ENCODE measurements at places on chromosomes 12 and 14.

GRCh38 chr14:105502446-105503295 lies 11.6 kb downstream of the TEDC1 start:
- no peak for DNase-seq

GRCh38 chr14:28652782-28653181 lies 113.8 kb upstream of the FOXG1 start:
- DNase-seq, result no peak

- DNase-seq, result no peak
These were observed 3.7 kb downstream of the ARHGDIB start for GRCh38 chr12:14957551-14958168.

- no peak for DNase-seq
These were observed 3.0 kb upstream of the LGALS3 start for GRCh38 chr14:55126034-55126433.

DNA sequence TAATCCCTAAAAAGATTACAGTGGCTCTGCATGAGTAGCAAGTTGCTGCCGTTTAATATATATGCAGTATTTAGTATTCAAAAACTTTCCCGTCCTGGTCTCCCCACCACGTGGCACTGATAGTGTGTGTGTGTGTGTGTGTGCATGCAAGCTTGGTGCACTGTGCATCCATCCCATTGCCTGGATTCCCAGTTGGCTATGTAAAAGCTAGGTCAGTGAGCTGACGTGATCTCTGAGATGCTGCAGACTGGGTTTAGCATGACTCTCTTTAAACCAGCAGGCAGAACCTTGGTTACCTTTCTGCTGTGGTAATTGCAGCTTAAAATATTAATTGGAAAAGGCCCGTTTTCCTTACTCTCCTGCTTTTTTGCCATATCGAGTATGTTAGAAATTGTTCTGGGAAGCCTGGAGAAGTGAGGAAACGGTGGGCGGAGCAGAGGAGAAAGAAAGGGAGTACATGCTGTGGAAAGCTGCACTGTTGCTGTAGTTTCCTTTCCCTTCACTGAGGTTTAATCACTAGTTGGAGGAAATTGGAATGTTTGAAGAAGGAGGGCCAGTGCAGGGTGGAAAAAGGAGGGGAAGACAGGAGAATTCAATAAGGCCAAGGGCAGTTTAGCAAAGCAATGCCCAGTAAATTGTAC lies 4.0 kb upstream of the CNTN1 start:
- no peak for DNase-seq

DNA sequence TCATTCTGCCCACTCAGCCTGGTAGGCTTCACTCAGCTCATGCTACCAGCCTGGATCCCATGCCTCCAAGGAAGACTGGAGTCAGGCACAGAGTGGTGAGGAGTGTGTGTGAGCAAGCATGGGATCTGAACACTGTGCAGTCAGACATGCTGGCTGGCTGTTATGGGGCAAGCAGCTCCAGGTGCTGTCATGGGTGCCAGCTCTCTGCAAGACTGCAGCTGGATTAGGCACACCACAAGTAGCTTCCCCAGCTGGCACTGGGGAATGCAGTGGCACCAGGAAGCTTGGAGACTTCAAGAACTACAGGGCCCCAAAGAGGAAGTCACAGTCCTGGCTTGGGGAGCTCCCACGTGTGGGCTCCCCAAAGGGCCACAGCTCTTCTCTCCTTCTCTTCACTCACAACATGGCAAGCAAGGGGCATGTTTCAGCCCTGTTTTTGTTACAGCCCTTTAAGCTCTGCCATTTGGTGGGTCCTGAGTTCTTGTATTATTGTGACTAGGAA lies 202.5 kb downstream of the VRK1 start:
- DNase-seq, result no peak

DNA sequence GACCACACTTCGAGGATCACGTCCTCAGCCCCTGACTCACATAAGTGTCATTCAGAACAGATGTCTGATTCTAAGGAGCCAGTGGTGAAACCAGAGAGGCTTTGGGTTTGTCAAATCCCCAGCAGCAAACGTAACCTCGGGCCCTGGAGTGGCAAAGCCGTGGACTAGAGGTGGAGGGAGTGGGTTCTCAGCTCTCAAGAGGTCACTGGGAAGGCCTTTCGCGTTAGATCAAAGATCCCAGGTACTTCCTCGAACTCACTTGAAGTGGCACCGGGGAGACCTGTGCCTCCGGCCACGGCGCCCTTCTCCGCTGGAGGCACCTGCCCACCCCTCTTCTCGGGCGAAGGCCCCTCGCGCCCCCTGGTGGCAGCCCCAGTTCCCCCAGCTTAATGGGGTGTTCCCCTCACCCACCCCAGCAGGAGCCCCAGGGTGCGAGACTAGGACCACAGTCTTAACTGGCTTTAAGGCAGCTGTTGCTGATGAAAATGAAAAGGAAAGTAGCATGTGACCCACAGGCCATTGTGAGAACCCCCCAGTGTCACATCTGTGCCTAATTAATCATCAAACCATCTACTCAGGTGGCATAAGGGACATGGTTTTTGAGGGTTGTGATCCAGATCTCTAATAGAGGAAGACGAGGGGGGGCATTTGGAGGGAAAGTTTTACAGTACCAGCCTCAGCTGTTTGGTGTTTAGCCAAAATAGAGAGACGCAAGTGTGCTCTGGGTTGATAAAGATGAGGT lies 672 bp upstream of the ESR2 start:
- peak; percentile 53 for DNase-seq

DNA sequence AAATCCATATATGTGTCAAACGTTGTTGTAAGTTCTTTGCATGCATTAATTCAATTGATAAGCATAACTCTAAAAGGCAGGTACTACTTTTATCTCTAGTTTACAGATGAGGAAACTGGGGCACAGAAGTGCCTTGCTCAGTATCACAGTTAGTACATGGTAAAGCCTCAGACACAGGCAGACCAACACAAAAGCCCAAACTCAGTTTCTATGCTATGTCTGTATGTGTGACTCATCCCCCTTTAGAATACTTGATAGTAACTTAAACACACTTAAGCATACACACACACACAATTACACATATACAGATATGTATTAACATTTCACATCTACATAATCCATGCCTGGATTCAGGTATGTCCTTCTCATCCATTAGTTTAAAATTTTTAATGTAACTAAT lies 88.0 kb downstream of the EPS8 start:
- DNase-seq, result no peak

- DNase-seq, result no peak
These were observed 209.5 kb upstream of the DIO3 start for GRCh38 chr14:101351769-101352168.

- no peak for DNase-seq
These were observed 60.6 kb downstream of the NINJ2 start for GRCh38 chr12:602700-603068.

- no peak for DNase-seq
These were observed 38.5 kb upstream of the SFSWAP start for GRCh38 chr12:131672311-131672940.

- peak; percentile 52 for DNase-seq
These were observed 45.3 kb upstream of the ANO6 start for GRCh38 chr12:45170456-45171042.

DNA sequence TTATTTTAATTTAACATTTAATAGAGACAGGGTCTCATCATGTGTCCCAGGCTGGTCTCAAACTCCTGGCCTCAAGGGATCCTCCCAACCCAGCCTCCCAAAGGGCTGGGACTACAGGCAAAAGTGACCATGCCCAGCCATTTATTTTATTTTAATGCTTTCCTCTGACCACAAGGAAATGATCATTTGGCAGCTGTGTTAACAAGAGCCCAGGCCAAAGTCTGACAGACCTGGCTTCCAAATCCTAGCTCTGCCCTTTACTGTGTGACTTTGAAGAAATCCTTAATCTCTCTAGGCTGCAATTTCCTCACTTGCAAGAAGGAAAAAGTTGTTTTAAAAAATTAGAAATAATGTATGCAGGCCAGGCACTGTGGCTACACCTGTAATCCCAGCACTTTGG lies 16.7 kb upstream of the GCH1 start:
- no peak for DNase-seq

- no peak for DNase-seq
These were observed 48.7 kb downstream of the MIPOL1 start for GRCh38 chr14:37246427-37246829.

- DNase-seq, result no peak
These were observed 48.7 kb downstream of the EID3 start for GRCh38 chr12:104352106-104352713.

GRCh38 chr14:34374998-34375740 lies 86.9 kb downstream of the SPTSSA start:
- DNase-seq, result no peak

GRCh38 chr14:46691819-46692218 lies 40.2 kb upstream of the RPL10L start:
- DNase-seq, result no peak

GRCh38 chr12:78929075-78929418 lies 64.5 kb downstream of the SYT1 start:
- no peak for DNase-seq

DNA sequence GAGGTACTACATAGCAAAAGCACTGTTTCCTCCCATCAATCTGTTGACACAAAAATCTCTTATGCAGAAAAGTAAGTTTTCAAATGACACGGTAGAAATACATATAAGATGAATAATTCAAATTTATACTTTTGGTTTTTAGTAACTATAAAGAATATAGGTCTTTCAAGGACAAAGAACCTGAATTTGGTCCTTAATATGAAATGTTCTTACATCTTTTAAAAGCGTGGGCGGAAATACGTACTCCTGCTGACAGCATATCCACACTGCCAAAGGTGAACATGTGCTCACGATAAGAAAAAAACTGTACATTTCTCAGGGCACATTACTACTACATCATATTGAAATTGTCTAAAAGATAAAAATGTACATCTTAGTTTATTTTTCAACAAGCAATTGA lies 127.6 kb downstream of the FOXN3 start:
- DNase-seq, result no peak

GRCh38 chr14:30822080-30822571 lies 52.2 kb upstream of the COCH start:
- no peak for DNase-seq

- DNase-seq, result no peak
These were observed at the start of gene NKX2-8 for GRCh38 chr14:36582011-36582873. TSS of gene NKX2-8 (minus strand) at chr14:36582614. CDS start at chr14:36582389, 225 bp downstream.

- DNase-seq, result peak; percentile 84
These were observed 23.6 kb downstream of the HSP90AA1 start for GRCh38 chr14:102063109-102063807.

GRCh38 chr12:32240162-32240561 lies 133.5 kb downstream of the BICD1 start:
- no peak for DNase-seq

- no peak for DNase-seq
These were observed 30.1 kb downstream of the CKAP4 start for GRCh38 chr12:106217706-106218105.

- peak; percentile 72 for DNase-seq
These were observed 89.0 kb downstream of the SCARB1 start for GRCh38 chr12:124774462-124775167.

DNA sequence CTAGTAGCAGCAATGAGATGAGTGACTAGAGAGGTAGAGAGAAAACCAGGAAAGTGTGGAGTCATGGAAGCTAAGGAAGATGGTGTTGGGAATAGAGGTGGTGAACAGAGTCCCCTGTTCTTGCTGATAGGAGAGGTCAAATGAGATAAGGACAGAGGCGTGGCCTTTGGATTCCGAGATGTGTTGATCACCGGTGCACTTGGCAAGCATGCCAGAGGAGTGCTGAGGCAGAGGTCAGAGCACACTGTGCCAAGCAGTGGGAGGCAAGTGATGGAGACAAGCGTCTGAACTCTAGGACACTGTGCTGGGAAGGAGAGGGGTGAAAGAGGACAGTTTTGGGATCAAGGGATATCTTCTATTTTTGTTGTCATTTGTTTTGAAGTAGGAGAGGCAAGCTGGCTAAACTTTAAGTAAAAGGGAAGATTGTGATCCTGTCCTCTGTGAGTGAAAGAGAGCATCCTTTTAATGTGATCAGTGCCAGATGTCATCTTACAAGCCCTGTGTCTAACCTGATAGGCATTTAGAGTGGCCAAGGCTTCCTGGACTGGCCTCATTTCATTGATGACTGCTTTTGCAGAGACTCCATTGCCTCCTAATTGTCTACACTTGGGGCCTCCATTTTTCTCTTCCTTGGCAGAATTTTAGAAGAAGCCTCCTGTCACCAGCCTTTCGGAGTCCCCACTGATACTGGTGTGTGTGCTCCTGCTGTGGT lies 336.4 kb downstream of the CACNA1C start:
- DNase-seq, result no peak

DNA sequence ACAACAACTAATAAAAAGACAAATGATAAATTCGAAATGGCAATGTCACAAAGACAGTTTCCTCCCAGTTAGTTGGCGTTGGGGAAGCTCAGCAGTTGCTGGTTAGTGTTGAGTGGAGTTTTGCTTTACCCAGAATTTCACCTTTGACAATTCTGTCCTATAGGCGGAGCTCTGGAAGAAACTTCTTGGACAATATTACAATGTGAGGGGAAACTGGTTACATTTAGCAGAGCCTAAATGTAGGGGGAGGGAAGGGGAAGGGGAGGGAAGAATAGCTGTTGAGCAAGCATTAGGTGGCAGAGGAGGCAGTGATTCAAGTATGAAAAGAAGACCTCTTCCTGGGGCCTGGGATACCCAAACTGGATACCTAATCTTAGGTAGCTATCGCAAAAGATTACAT lies 51.4 kb downstream of the BDKRB1 start:
- no peak for DNase-seq

- no peak for DNase-seq
These were observed 31.1 kb downstream of the SYNE3 start for GRCh38 chr14:95485222-95485819.

DNA sequence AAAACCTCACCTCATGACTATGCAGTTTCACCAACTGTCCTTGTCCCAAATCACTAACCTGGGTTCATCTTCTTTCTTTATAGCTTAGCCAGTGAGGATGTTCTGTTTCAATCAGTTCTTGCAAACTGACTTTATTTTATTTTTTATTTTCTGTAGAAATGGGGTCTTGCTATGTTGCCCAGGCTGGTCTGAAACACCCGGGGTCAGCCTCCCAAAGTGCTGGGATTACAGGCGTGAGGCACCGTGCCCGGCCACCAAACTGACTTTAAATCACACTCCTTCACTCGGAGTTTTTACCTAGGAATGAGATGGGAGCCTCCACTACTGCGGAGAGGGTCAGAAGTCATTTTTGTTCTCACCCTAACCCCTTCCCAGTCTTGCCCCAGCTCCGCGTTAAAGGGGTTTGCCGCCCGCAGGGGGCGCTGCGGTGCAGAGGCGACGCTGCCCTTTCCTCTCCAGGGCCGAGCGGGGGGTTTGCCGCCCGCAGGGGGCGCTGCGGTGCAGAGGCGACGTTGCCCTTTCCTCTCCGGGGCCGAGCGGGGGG lies 7.0 kb upstream of the B4GALNT3 start:
- no peak for DNase-seq

DNA sequence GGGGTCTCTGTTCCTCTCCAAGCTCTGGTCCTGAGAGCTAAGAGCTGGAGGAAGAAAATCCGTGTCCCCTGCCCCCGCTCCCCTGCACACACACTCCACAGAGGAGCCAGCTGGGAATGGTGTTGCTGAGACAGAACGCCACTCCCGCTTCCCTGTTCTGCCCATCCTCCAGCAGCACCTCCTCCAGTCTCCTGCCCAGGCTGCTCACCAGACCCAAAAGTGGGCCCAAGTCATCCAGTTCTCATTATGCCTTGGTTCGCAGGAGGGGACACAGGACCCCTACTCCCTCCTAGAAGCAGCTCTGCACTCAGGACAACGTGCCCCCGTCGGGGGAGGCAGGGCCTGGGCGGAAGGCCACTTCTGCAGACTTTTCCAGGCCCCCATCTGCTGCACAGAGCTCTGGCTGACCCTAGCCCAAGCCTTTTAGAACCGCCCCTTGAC lies 830 bp upstream of the TRMT61A start:
- no peak for DNase-seq

- peak; percentile 15 for DNase-seq
These were observed 14.2 kb upstream of the FZD10 start for GRCh38 chr12:130147875-130148596.

GRCh38 chr14:30214014-30214413 lies 286.4 kb upstream of the PRKD1 start:
- DNase-seq, result no peak

- DNase-seq, result no peak
These were observed 27.1 kb downstream of the HECTD1 start for GRCh38 chr14:31180299-31181051.

All from left hindlimb (tissue), 1 donor.